ENCODE measurements at places on chromosomes 16 and 17.

- DNase-seq: peak; percentile 45
Observed at GRCh38 chr16:86343027-86343795, 167.1 kb upstream of the FOXF1 start.

DNA sequence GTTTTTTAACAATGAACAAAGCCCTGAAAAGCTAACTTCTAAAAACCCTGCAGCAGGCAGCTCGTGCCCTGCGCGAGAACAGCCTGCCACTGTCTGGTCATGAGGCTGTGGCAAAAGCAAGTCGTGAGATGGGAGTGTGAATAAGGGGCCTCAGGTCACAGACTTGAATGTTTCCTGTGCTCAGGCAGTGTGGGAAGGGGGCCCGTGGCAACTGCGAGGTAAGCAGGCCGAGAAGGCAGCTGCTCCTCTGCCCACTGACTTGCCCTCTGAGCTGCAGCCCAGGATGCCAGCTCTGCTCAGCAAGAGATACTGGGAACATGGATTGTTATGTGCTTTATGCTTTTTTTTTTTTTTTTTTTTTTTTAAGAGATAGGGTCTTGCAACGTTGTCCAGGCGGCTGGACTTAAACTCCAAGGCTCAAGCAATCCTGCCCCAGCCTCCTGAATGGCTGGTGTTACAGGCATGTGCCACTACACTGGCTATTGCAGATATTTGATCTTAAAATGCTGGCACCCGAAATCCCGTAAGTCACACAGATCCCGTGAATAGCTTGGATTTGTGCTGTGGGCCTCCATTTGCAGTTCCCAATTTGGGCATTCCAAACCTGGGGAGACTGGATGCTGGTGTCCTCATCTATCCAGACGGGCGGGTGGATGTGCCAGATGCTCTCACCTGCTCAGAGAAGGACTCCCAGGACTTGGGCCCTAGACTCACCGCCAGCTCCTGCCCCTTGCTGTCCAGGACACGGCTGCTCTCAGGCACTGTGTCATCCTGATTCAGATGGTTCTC is 44.0 kb downstream of the UBN1 start:
- DNase-seq: no peak

- DNase-seq: no peak
Observed at GRCh38 chr17:12644623-12645022, 21.1 kb upstream of the MYOCD start.

DNA sequence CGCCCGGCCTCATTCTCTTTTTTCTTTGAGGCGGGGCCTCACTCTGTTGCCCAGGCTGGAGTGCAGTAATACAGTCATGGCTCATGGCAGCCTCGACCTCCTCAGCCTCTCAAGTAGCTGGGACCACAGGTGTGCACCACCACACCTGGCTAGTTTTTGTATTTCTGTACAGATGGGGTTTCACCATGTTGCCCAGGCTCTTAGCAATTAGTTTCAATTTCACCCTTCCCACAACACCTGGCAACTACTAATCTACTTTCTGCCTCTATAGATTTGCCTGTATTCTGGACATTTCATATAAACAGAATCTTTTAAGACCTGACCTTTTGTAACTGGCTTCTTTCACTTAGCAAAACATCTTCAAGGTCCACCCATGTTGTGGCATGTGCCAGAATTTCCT is 8.0 kb upstream of the NT5M start:
- no peak for DNase-seq

DNA sequence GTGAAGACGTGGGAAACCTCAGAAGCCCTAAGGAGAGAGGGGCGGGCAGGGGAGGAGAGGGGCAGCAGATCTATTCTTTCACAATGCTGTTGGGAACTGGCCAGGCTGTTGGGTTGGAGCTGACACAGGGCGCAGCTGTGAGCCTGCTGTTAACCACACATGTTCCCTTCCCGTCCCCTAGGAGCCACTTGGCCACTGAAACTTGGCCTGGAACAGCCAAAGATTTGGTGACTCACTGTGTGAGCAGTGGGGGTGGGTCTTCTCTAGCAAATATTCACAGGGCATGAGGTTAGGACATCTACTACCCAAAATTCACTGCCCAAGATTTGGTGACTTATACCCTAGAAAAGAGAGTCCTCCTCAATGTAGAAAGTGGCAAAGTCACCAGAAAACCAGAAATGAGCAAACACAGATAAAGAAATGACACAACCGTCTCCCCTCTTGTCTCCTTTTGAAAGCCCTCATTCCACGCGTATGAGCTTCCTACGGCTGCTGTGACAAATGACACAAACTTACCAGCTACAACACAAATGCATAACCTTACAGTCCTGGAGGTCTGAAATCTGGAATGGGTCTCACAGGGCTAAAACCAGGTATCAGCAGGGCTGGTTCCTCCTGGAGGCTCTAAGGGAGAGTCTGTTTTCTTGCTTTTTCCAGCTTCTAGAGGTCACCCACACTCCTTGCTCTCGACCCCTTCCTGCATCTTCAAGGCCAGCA is 6.3 kb downstream of the TBC1D16 start:
- DNase-seq: peak; percentile 91

DNA sequence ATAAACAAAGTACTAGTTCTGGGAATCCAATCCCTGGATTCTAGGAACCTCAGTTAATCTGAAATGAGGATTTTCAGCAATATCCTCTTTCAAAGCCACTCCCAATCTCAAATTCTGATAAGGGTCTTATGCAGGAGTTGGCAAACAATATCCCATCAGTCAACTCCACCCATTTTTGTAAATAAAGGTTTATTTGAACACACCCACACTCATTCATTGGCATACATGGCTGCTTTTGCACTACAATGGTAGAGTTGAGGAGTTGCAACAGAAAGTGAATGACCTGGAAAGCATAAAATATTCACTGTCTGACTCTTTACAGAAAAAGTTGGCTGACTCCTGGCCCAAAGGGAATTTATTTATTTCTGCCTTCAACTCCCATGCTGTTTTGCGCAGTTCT is 157.7 kb upstream of the CDH11 start:
- DNase-seq: no peak
